ENCODE measurements at places on chromosomes 1 and 21. TPM values are rescaled to one million over a fixed set of nuclear protein-coding genes. Genes with fewer than 3 reads are reported as not detected.

OR6K3 gene
- not detected for total RNA-seq

DNA sequence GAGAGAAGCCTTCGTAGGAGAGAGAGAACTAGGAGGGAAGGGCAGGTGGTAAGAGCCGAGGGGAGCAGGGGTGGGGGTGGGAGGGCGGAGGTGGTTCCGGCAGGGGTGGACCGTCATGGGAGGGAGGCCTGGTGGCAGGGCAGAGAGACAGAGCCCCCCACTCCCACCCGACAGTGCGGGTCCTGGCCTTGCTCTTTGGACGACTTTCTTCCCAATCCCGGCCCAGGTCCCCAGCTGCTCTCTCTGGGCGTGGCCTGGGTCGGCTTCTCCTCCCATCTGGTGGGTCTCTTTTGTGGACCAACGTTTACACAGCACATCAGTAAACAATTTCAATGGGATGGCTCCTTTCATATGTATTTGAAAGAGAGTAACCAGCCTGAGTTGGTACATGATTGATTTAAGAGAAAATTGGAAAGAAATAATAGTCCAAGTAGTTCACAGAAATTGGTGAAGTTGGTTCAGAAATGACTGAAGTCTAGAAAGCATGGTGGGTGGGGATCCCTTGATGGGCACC, 56.9 kb downstream of the LDLRAD2 start:
- no peaks in the 10 kb centered on the region for H3K27me3 ChIP-seq
- peaks cover 48% of the 10 kb centered on the region for H3K36me3 ChIP-seq
- DNase-seq: no peak
- H3K4me1 ChIP-seq: peaks cover 14% of the 10 kb centered on the region
- no peak overlapping the region for H3K27ac ChIP-seq

CYP4A11 gene
- total RNA-seq: 4.7 TPM

CGN gene
- total RNA-seq: 154 TPM

DNA sequence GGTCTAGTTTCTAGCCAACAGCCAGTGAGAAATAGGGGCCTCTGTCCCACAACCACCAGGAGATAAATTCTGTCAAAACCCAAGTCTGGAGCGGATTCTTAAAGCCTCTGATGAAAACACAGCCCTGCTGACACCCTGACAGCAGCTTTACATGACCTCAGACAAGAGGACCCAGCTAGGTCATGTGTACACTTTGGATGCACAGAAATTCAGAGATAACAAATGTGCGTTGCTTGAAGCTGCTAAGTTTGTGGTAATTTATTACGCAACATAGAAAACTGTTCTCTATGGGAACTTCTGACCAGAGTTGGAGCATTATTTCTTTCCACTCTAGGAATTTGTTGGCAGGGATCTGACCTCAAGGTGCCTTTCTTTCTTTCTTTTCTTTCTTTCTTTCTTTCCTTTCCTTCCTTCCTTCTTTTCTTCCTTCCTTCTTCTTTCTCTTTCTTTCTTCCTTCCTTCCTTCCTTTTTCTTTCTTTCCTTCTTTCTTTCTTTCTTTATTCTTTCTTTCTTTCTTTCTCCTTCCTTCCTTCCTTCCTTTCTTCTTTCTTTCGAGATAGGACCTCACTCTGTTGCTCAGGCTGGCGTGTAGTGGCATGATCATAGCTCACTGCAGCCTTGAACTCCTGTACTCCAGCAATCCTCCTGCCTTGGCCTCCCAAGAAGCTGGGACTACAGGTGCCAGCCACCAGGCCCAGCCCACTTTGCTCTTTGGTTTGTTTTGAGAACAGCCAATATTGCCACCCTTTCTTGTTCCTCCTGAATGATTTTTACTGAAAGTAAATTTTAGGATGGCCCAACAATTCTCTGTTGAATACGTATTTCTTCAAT, 14.9 kb upstream of the HMGCS2 start:
- H3K27me3 ChIP-seq: no peaks in the 10 kb centered on the region
- no peak for DNase-seq
- H3K4me1 ChIP-seq: peaks cover 3% of the 10 kb centered on the region
- H3K27ac ChIP-seq: no peak overlapping the region
- no peaks in the 10 kb centered on the region for H3K36me3 ChIP-seq
- H3K4me3 ChIP-seq: no peak overlapping the region

OR2L3 gene
- not detected for total RNA-seq

RNF186 gene
- total RNA-seq: 8.1 TPM

DNA sequence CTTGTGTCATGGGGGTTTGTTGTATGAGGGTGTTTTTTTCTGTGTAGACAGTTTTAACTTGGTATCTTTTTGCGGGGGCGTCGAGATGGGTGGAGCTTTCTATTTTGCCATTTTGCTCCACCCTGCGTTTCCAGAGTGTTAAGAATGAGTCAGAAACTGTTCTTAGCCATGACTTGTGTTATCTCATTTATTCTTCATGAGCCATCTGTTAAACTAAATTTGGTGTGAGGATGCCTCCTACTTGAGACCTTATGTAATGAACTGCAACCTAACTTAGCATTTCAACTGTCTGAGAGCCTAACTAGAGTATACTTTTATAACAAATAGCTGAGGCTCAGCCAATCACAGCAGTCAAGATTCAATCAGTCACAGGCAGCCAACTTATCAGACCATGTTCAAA, 1873.5 kb downstream of the NCAM2 start:
- no peak overlapping the region for H3K4me3 ChIP-seq
- H3K27ac ChIP-seq: no peak overlapping the region
- no peaks in the 10 kb centered on the region for H3K27me3 ChIP-seq
- no peaks in the 10 kb centered on the region for H3K36me3 ChIP-seq

MYCL gene
- 28.4 TPM for total RNA-seq

- no peak overlapping the region for H3K4me3 ChIP-seq
- no peak for DNase-seq
- no peaks in the 10 kb centered on the region for H3K36me3 ChIP-seq
- no peak overlapping the region for H3K27ac ChIP-seq
Measured at GRCh38 chr1:100188617-100189016, 10.6 kb upstream of the LRRC39 start.

Measured in Peyer's patch (tissue), 4 donors.